NCI-H2029 treated with DMSO at 0.1 percent for 48 hours (cell line): ENCODE measurements at places on chromosomes 3 and 15.

DNA sequence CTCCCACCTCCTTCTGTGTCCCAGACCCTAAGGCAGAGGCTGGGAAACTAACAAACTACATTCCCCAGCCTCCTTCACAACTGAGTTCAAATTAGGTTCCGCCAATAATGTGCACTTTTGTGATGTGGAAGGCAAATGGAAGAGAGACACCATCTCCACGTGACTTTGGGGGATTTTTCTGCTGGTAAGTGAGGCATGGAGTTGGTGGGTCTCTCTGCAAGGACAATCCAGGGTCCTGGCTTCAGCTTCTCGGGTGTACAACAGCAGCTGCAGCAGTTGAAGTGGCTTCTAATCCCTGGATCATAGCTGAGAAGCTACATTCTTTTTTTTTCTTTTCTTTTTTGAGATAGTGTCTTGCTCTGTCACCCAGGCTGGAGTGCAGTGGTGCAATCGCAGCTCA is 58.9 kb upstream of the GATA2 start:
- no peak for DNase-seq

DNA sequence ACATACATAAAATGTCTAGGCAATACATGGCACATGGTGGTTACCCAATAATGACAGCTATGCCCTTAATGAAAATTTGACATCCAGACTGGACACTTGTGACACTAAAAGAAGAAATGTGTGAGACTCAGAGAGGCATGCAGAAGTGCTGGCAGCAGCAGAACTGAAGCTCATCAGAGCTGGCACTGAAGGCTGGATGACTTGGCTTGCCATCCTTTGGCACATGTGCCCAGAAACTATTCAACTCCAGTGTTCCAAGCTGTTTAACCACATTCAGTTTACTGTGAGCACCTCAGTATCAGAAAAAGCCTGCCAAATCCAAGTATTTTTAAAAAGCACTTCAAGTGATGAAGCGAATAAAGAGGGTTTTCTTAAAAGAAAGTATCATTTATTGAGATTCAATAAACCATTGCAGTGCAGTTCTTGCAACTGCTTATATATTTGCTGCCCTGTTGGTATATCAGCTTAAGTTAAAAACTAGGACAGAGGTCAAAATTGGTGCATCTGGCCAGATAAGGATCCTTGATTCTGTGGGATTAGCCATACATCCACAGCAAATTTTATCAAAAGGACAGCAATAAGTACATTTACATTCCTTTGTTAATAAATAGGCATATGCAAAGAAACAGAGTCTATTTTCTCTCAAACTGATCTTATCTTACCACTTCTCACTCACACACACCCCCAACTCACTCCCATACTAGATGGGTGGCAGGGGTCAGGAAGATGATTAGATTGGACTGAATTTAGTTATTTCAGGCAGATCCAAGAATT is 15.8 kb downstream of the IGSF11 start:
- no peak for DNase-seq

GRCh38 chr15:60777558-60777957 is 298.6 kb upstream of the ICE2 start:
- no peak for DNase-seq

DNA sequence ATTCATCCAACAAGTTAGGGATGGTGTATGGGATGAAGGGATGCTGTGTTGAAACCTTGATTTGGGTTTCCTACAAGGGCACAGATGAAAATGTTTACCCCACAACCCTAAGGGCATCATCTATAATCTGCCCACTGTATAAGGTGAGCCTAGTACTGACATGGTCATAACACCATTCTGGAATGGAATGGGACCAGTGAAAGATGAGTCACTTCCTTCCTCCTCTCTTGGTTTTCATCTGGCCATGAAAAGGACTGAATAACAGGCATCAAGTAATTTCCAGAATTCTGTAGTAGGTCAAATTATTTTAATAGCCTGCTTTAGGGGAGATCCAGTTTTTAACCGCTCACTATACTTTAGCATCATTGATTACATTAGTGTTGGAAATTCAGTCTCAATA is 538.6 kb downstream of the NR2F2 start:
- DNase-seq, result no peak
